ENCODE measurements at places on chromosomes 3 and 15.

GRCh38 chr3:145673838-145674237, 487.1 kb downstream of the PLOD2 start:
- DNase-seq = no peak

GRCh38 chr15:96412906-96413231, 82.4 kb downstream of the NR2F2 start:
- DNase-seq = no peak

DNA sequence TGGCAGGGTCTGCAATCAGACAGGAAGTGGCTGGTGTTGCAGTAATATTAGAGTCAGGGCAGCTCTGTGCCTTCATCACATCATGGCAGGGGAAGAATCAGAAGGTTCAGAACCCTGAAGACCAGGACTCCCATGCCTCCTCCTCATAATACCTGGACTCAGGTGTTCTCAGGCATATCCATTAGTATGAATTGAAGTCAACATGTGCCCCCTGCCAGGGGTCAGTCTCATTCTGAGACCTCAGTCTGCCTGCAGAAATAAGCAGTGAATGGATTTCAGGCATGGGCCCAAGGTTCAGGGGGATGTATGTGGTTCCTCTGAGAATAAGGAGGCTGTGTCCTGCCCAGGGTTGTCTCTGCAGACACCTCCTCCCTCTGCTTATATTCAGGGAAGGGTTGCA, 74.2 kb downstream of the SPSB4 start:
- DNase-seq = no peak

- DNase-seq = no peak
Observed at GRCh38 chr3:76643623-76644304, 396.1 kb upstream of the ROBO2 start.

DNA sequence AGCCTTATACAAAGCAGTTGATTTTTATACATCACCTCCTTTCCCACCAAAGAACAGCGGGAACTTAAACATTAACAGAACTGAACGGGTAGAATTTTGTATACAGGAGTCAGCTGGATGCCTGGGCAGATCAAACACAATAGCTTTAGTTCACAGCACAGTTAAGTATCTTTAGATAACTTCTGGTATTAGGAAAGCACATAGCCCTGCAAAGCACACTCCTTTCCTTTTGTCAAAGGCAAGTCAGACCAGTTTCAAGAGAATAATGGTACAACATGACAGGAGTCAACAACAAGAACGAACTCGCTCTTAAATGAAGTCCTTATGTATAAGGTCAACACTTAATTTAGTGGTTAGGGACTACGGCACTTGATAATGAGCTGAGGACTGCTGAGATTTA, 26.3 kb downstream of the ABCC5 start:
- no peak for DNase-seq

DNA sequence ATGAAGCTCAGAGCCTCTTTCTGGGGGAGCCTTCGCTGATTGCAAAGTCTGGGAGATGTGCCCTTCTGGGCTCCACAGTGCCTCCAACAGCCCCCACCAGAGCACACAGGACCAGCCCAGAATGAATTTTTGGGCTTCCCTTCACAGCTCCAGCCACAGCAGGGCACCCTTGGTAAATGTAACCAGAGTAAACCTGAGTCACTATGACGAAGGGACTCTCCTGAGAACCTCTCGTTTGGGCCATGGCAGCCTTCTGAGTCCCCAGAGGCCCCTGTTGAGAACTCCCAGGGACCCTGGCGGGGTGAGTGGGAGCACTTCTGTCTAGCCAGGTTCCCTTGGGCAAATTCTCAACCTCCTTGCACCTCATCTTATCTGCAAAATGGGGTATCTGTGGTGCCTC, 20.8 kb downstream of the FAM3D start:
- DNase-seq = no peak

DNA sequence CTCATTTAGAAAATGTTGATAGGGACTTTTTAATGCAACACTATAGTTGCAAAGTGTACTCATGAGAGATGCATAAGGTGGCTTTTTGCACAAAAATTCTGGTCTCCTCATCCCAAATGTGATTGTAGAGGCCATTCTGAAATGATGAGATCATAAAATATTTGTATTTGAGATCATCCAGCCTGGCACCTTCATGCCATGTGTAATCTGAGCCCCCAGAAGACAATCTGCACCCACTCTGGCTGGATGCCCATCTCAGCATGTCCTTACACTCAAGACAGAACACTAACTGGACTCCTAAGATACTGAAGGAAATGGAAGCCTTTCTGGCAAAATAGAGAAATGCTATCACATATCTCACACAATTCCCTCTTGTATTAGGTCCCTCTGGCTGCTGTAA, 49.2 kb downstream of the SLC7A14 start:
- no peak for DNase-seq

- DNase-seq = no peak
Observed at GRCh38 chr15:97745481-97746071, 214.9 kb upstream of the ARRDC4 start.

- no peak for DNase-seq
Observed at GRCh38 chr3:95464346-95464745, 1350.0 kb upstream of the EPHA6 start.

- DNase-seq = no peak
Observed at GRCh38 chr3:96705895-96706294, 108.5 kb upstream of the EPHA6 start.

GRCh38 chr3:195438371-195438770, 4.4 kb downstream of the ACAP2 start:
- no peak for DNase-seq

- no peak for DNase-seq
Observed at GRCh38 chr15:63909819-63910437, 76.2 kb upstream of the HERC1 start.

DNA sequence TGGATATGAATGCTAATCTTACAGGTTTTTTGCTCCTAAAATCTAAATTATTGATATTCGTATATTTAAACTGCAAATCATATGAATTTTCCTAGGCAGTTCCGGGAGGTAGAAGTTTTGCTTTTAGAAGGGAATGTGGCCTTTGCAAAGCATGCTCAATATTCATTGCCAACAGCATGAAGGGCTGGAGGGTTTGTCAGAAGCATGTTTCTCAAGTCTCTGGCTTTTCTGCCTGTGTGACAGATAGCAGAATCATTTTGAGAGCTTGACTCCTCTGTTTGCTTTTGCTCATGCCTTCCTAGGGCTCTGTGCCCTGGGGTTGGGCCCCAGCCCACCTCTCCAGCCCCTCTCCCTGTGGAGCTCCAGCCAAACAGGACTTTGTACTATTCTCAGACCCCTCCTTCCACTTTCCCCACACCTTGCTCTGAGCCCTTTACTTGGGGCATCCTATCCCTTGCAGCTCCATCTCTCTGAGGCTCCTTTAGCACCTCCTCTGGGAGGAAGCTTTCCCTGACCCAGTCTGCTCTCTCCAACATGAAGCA, 91.3 kb downstream of the ARNT2 start:
- no peak for DNase-seq

- no peak for DNase-seq
Observed at GRCh38 chr3:116056280-116056679, 389.0 kb downstream of the LSAMP start.

- DNase-seq = no peak
Observed at GRCh38 chr3:154324919-154325318, 632 bp upstream of the DHX36 start.

- DNase-seq = no peak
Observed at GRCh38 chr3:117842086-117842485, 1132.5 kb downstream of the TUSC7 start.

- DNase-seq = no peak
Observed at GRCh38 chr3:49841806-49842205, 14.6 kb downstream of the TRAIP start.

DNA sequence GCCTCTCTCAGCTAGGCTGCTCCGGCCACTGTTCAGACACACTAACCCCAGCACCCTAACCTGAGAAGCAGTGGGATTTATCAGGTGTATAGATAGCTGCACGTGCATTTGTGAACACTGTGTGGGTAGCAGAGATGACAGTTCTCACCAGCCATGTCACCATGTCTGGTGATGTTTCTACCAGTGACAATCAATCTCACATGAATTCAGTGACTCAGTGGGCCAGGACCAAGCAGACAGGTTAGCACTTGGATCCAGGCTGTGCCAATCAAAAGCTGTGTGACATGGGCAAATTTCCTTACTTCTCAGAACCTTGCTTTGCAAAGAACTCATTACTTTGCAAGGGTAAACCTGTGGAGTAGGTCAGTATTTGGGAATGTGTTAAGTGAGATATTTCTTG, 65.3 kb upstream of the GATM start:
- no peak for DNase-seq

DNA sequence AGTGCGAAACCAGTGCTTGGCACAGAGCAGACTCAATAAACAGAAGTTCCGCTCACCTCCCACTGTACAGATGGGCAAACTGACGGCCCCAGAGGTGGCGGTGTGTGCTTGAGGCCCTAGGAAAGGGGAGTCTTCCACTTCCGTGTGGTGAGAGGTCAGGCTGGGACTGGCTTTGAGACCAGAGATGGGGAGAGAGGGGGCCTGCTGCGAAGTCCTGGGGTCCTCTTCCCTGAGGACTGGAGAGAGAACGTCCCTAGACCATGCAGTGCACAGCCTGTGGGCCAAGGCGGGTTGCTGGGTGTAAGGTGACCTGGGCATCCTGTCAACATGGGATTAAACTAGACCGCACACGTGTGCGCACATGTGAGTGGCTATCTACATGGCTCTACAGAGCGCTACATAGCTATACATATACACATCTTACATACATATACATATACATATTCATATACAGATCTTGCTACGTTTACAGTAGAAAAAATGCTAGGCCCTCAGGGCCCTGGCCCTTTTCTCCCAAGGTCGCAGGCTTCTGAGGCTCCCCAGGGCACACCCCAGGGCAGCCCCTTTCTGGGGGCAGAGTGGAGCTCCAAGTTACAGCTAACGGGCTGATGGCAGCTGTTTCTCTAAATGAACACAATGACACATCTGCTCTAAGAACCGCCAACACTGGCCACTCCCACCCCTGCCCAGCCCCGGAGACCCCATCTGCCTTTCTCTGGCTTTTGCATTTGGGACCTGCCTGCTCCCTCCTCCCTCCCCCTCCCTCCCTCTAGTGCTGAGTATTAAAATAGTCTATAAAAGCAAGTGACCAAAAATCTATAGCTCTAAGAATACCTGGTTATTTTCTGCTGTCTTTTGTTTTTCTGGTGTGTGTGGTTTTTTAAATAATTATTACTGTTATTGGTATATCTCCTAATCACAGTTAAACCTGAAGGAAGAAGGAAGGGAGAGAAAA, 47.0 kb downstream of the HCN4 start:
- no peak for DNase-seq

- DNase-seq = no peak
Observed at GRCh38 chr15:70902107-70902506, 9.5 kb downstream of the LRRC49 start.

GRCh38 chr15:60384053-60384452, 13.7 kb downstream of the ANXA2 start:
- DNase-seq = no peak

DNA sequence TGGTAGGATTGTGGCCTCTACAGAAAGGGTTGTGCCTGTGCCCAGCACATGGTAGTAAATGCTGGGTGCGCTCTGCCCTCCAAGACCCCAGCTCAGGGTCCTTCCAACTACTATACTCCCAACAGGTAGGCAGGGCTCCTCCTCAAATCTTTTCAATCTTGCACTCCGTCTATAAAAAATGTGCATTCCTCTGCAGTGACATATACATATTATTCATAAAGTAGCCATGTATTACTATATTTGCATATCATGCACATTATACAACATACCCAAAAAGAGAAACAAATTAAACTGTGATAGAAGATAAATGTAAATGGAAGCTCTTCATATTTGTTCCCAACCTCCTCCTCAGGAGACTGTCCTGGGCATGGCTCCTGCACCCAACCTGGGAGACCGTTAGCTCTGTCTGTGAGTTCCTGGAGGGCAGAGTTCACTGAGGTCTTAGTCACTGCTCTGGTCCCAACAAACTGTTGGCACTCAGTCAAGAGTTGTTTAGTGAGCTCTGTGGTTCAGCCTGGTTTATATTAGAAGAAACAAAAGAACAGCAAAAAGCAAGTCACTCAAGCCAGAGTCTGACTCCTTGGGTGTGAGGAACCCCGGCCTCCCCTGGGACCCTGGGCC, 47.7 kb upstream of the GRIP2 start:
- no peak for DNase-seq

DNA sequence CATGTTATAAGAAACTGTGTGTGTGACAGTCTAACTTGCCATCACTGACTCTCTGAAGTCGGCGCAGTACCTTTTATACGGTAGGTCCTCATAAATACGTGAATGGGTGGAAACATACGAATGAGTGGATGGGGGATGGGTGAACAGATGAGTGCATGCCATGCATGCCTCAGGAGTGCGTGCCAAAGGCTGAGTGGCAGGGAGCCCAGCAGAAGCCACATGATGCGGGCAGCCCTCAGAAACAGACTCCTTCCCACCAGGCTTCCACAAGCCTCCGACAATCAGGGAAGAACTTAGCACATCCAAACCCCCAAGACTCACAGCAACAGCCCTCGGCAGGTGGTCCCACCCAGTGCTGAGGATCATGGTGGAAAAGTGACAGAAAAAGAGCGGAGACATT, 16.7 kb downstream of the HCN4 start:
- DNase-seq = no peak

- no peak for DNase-seq
Observed at GRCh38 chr3:171827836-171828458, 15.2 kb upstream of the TMEM212 start.

GRCh38 chr15:68994981-68995761, 19.3 kb upstream of the NOX5 start:
- no peak for DNase-seq

DNA sequence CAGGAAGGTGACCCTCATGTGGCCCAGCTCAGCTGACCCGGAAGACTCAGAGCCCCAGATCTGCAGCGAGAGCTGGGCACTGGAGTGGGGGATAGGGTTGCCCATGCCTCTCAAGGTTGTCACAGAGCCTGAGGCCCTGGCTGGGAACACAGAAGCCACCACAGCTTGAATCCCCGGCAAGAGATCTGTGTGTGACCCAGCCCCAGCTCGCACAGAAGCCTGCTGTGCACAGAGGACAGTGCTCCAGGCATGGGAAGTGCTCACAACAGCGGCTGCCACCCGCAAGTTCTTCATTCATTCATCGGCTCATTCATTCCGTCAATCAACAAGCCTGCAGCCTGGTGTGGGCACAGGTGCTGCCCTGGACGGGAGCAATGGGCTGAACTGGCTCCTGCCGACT, 36.4 kb downstream of the DNAJB8 start:
- DNase-seq = no peak

DNA sequence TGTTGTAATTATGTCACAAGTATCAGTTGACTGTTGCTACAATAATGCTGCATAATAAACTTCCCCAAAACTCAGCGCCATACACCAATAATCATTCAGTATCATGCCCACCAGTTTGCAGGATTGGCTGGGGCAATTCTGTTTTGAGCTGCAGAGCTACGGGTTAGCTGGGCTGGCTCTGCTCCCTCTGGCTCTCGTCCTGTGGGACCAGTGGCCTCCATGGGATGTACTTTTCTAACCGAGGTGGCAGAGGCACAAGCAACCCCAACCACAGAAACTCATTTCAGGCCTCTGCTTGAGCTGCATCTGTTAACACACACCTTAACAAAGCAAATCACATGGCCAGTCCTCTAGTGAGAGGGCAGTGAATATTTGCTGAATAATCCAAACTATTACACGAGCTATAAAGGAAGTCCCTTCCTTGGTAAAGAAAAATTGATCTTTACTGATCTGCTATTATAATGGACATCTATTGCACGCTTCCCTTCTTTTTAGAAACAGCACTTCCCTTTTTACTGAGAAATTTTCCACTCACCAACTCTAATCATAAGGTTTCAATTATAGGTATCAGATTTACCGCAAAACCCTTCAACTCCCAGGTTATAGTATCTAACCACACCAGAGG, 10.9 kb upstream of the BCL2A1 start:
- peak; percentile 12 for DNase-seq
